ENCODE measurements at places on chromosomes 12 and 14. TPM values are rescaled to one million over a fixed set of nuclear protein-coding genes. Genes with fewer than 3 reads are reported as not detected.

DNA sequence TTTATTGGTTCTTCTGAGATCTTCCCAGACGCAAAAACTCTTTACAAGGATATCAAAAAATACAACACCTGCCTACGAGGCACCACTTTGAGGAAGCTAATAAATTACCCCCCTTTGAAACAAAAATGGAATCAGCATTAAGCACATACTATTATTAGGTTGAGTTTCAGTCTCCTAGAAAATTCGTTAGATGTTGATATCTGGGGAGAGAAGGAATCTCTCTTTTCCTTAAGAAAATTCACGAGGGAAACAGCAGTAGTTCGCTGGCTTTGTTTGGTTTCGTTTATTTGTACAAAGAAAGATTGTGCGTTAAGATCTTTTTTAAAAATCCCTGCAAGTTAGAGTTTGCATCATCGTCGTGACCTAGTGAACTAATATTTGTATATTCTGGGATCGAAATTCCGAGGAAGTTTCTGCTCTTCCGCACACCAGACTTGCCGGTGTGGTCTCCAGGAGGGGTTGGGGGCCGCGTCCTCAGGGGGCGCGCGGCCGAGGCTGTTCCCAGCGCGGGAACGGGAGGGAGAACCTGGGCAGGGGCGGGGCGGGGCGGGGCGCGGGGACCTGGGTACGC is 12.1 kb downstream of the NKX2-1 start:
- peak; percentile 46 for DNase-seq
- no peak overlapping the region for H3K27ac ChIP-seq
- H3K4me3 ChIP-seq, result peak overlapping the region; percentile 52

Gene CLEC7A
- polyA plus RNA-seq, result 0.39 TPM

Gene KERA
- not detected for polyA plus RNA-seq

DNA sequence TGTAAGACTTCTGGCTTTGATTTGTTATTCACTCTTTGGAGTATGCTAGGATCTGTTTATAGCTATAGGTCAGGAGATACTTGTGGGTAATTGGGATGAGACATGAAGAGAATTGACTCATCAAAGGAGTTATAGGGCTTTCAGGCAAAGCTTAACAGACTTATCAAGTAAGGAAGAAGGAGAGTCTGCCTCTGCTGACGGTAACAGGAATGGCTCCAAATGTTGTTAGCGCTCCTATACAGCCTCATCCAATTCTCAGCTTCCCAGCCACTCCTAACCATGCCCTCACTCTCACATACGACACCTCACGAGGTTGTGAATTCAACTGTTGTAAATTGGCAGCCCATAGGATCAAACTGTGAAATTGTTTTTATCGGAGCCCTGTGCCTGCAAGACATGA is 140.5 kb downstream of the KCNA5 start:
- H3K36me3 ChIP-seq, result no peaks in the 10 kb centered on the region
- peak; percentile 35 for DNase-seq
- no peaks in the 10 kb centered on the region for H3K27me3 ChIP-seq
- no peak overlapping the region for H3K4me3 ChIP-seq
- no peaks in the 10 kb centered on the region for H3K4me1 ChIP-seq
- no peak overlapping the region for H3K27ac ChIP-seq

GRCh38 chr12:20089077-20089476 is 279.3 kb upstream of the PDE3A start:
- H3K4me1 ChIP-seq, result no peaks in the 10 kb centered on the region
- no peak overlapping the region for H3K4me3 ChIP-seq
- H3K36me3 ChIP-seq, result no peaks in the 10 kb centered on the region
- DNase-seq, result no peak
- H3K27me3 ChIP-seq, result no peaks in the 10 kb centered on the region

DNA sequence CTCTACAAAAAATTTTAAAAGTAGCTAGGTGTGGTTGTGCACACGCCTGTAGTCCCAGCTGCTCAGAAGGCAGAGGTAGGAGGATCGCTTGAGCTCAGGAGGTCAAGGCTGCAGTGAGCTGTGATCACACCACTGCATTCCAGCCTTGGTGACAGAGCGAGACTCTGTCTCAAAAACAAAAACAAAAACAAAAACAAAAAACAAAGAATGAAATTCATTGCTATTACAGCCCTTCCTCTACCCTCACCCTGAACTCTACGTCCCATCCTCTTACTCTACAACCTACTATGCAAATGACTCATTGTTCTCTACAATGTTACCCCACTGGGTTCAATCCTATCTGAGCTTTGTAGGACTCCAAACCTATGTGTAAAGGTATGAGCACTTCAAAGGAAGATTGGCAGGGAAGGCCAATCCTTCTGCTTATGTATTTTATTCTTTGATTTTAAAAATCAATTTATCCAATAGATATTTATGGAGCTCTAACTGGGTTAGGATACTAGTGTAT is 39.3 kb downstream of the NINJ2 start:
- peaks cover 20% of the 10 kb centered on the region for H3K4me1 ChIP-seq
- no peak overlapping the region for H3K4me3 ChIP-seq
- DNase-seq, result peak; percentile 67
- no peaks in the 10 kb centered on the region for H3K27me3 ChIP-seq
- H3K36me3 ChIP-seq, result no peaks in the 10 kb centered on the region

Gene OVCH1
- not detected for polyA plus RNA-seq

Gene TMCC3
- 1.6 TPM for polyA plus RNA-seq
